ENCODE measurements at places on chromosomes 1 and 21.

GRCh38 chr1:246178717-246179311 is 328.3 kb downstream of the SMYD3 start:
- no peak for DNase-seq

GRCh38 chr1:155158991-155159390 is 14.1 kb downstream of the KRTCAP2 start:
- no peak for DNase-seq

DNA sequence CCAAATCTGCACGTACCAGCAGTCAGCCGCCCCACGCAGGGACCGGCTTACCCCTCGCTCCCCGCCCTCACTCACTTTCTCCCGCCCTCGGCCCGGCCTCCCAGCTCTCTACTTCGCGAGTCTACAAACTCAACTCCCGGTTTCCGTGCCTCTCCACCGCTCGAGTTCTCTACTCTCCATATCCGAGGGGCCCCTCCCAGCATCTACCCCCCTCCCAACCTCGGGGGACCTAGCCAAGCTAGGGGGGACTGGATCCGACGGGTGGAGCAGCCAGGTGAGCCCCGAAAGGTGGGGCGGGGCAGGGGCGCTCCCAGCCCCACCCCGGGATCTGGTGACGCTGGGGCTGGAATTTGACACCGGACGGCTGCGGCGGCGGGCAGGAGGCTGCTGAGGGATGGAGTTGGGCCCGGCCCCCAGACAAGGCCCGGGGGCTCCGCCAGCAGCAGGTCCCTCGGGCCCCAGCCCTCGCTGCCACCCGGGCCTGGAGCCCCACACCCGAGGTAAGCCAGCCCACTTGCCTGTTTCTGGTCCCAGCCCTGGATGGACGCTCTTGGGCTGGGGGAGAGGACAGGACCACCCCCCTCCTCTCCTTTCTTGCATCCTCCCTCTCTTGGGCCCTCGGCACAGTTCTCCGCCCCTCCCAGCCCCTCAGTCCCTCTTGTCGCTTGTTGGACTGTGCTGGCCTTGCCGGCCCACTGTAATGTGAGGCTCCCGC is at the start of gene ARTN:
Gene ARTN (plus strand): TSS at position 416 of the 715 bp plus-strand sequence. CDS start 1,856 bp downstream, outside the sequence.
- DNase-seq = no peak

- no peak for DNase-seq
These were observed 59.3 kb downstream of the RNF220 start for GRCh38 chr1:44464361-44464760.

DNA sequence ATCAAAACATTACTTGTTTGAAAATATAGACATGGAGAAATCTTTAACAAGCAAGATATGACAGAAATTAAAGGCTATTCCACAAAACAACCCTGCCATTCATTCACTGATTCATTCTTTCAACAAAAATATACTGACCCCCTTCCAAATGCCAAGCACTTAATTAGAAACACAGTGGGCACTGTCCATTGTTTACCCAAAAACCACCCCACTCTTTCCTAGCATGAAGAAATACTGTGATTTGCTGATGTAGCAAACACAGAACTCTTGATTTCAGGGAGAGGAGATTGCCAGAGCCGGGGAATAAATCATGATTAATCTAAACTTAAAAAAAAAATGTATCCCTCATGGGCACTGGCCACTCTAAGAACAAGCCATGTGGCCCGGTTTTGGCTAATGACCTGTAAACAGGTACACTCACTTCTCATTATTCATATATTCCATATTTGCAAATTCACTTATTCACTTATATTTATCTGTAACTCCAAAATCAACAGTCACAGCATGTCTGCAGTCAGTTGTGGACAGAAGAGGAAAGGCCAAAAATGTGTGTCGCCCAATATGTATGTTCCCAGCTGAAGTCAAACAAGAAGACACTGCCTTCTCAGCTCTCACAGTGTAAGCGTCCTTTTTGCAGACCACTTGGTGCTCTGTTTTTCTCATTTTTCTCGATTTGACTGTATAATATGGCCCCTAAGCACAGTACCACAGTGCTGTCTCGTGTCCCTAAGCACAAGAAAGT is 133.1 kb downstream of the SMYD3 start:
- no peak for DNase-seq

GRCh38 chr1:63671514-63671913 is 78.3 kb downstream of the PGM1 start:
- no peak for DNase-seq

- no peak for DNase-seq
These were observed 4.5 kb downstream of the C1orf232 start for GRCh38 chr1:26164036-26164860.
